ENCODE measurements at places on chromosomes 2 and 18.

DNA sequence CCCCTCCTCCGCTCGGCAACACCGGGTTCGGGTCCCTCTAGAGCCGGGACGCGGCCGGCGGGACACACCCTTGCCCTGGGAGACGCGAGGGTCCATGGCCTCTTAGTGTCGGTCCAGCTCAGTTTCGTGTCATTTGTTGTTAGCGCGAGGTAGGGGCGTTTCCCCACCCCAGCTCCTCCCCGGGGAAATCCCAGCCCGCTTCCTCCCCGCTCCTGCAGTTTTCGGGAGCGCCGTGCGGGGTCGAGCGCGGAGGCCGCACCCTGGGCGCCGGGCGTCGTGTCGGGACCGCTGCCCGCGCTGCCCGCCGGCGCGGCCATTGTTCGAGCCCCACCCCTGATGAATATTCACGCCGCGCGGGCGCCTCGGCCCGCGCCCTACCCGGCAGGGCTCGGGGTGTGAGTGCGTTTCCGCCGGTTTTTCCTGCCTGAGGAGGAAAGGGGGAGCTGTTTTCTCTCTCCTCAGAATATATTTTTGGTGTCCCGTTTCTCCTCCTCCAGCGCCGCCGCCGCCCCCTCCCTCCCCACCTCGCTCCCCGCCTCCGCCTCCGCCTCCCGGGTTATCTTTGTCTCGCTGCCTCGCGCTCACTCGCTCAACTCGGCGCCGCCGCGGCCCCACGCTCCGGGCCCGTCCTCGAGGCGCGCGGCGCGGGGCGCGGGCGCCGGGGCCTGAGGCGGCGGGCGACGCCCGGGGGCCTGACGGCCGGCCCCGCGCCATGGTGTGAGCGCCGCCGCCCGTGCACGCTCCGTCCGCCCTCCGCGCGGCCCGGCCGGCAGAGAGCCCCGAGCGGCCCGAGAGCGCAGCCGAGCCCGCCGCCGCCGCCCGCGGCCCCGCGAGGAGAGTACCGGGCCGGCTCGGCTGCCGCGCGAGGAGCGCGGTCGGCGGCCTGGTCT lies at the start of gene MAP4K4:
Gene MAP4K4 (plus strand): TSS at position 584 of the 890 bp plus-strand sequence. CDS start 374 bp downstream, outside the sequence.
- peak; percentile 45 for DNase-seq

DNA sequence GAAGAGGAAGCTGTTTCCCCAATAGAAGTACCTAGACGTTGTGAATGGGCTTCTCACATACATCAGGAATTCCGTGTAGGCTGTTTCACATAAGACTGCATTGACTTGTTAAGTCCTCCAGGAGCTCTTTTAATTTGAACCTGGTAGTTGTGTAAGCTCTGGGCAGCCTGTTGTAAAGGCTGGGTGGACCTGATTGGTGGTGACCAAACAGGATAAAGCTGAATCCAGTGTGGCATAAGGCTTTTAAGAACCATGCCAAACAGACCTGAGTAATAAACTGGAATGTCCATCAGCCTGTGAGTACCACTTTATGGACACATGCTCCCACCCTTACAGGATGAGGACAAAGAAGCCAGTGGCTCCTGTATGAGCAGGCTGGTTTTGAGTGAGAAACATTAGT lies 24.1 kb downstream of the RMND5A start:
- DNase-seq, result no peak

GRCh38 chr2:60849187-60849586 lies 32.2 kb upstream of the REL start:
- DNase-seq, result no peak

DNA sequence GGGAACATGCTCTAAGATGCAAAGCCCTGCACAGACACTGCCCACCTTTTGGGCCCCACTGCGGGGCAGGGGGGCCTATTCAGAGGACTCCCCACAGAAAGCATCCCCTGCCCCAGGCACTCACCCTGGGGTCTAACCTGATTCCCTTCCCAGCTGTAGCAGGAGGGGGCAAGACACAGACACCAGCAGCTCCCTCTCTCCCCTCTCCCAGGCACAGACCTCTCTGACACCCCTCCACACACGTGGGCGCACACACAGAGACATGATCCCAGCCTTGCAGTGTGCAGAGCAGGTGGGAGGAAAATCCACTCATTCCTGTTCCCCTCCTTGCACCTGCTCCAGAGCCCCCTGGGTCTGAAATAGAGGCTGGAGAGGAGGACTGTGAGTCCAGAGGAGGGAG lies 10.7 kb downstream of the TNS1 start:
- no peak for DNase-seq

DNA sequence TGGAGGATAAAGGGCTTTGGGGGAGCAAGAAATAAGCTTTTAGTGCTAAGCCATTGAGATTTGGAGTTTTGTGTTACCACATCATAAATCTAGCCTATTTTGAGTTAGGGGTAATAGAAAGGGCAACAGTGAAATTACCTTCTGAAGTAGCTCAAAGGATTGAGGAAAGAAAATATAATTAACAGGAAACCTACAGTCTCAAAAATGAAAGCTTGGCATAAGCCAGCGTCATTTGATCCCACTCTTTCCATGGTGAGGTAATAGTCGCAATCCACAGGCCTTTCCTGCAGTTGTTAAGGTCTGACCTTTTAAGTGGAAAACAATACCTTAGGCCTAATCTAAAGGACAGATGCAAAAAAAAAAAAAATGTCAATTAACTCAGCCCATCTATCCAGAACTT lies 182.7 kb downstream of the UXS1 start:
- no peak for DNase-seq

DNA sequence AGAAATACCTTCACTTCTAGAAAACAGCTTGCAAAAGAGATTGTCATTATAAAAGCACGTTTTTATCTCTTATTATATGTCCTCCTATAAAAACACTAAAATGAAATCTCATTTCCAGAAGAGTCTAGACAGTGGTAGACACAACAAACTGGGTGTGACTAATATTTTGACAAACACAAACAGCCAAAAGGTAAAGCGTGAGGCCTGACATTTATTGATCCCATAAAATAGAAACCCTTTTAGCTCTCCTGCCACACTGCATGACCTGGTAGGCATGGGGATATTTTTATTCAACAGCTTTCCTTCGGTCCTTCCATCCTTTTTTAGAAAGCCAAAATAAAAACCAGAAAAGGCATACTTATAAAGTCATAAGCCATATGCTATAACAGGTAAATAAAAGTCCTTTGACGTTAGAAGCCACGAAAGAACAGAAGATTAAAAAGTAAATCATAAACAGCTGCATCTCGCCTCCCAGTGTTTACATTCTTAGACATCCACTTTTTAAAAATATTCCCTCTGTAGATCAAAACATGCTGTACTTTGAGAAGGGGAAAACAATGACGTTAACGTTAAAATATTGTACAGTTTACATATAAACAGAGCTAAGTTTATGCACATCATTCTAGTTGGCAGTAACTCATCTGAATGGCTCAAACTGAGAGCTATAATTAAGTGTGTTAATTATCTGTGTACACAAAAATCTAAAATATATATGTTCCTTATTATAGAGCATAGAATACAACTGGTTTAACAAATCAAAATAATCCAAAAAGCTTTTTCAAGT lies 44.6 kb downstream of the IRS1 start:
- no peak for DNase-seq

GRCh38 chr2:73903313-73903712 lies 10.5 kb downstream of the ACTG2 start:
- DNase-seq, result no peak

- no peak for DNase-seq
Measured at GRCh38 chr2:74966887-74967286, 8.4 kb downstream of the POLE4 start.

- no peak for DNase-seq
Measured at GRCh38 chr2:200107514-200108217, 152.3 kb downstream of the MAIP1 start.

- no peak for DNase-seq
Measured at GRCh38 chr2:108926561-108927380, 62.2 kb downstream of the EDAR start.

DNA sequence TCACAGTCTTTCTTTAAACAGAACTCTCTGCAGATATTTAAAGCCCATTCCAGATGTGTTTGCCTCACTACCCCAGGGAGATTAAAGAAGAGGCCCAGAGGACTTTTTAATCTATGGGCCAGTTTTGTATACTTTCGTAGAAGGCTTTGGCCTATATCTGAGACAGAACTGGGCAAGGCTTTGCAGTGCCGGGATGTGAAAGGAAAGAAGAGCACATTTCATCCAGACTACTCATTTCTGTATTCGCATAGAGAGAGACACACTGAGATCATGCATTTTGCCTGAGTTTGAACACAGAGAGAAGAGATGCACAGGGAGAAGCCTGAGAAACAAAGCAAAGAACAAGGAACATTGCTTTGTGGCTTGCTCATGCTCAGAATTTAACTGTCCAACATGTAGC lies 54.9 kb upstream of the SLC5A7 start:
- no peak for DNase-seq

GRCh38 chr2:6932828-6933227 lies 15.6 kb downstream of the RNF144A start:
- no peak for DNase-seq

DNA sequence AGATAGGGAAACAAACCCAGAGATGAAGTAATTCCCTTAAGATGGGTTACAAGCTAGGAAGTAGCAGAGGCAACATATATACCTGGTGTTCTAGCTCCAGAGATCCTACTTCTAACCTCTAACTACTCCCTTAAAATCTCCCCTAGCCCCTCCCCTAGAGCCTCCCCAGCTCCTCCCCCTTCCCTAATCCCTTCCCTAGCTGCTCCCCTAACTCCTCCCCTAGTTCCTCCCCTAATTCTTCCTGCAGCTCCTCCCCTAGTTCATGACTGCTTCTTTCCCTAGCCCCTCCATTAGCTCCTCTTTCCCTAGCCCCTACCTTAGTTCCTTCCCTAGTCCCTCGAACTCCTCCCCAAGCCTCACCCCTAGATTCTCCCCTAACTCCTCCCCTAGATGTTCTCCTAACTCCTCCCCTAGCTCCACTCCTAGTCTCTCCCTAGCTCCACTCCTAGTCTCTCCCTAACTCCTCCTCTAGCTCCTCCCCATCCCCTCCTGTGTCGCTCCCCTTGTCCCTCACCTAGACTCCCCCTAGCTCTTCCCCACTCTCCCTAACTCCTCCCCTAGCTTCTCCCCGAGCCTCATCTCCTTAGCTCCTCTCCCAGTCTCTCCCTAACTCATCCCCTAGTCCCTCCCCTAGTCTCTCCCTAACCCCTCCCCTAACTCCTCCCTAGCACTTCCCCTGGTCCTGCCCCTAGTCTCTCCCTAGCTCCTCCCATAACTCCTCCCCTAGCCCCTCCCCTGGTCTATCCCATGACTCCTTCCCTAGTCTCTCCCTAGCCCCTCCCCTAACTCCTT lies 108.9 kb downstream of the CD226 start:
- DNase-seq, result no peak

- no peak for DNase-seq
Measured at GRCh38 chr2:88126772-88127637, 857 bp downstream of the FABP1 start.

All from GM12892 (cell line).